ENCODE measurements at places on chromosomes 6 and 20.

DNA sequence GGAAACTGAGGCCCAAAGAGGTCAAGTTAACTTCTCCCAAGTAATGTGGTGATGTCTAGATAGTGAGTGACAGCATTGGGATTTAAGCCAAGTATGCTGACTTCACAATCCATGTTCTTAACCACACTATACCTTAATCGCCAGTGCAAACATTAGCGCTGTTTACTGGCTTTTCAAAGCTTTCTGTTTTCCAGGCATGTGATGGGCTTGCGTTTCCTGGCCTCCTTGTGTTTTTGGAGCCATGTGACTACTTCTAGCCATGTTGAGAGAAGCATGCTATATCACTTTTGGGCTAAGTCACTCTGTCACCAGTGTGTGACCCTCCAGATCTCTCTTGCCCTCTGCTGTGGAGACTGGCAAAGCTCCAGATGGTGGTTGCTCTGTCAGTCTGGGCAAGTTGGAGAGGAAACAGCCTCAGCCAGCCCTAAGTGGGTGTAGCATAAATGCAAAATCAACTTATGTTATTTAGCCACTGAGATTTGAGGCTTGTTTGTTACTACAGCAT, 76.9 kb downstream of the ANKRD6 start:
- no peaks in the 10 kb centered on the region for H3K36me3 ChIP-seq
- no peak overlapping the region for H3K4me3 ChIP-seq
- H3K27ac ChIP-seq, result no peak overlapping the region
- DNase-seq, result no peak
- H3K27me3 ChIP-seq, result peaks cover 7% of the 10 kb centered on the region

- no peak overlapping the region for H3K27ac ChIP-seq
- peaks cover 85% of the 10 kb centered on the region for H3K27me3 ChIP-seq
- H3K4me3 ChIP-seq, result peak overlapping the region; percentile 33
- peaks cover 33% of the 10 kb centered on the region for H3K4me1 ChIP-seq
- DNase-seq, result no peak
Observed at GRCh38 chr6:137496909-137497720, 2.9 kb upstream of the OLIG3 start.

GRCh38 chr6:151325075-151326050, 66.0 kb downstream of the ZBTB2 start:
- peak overlapping the region; percentile 67 for H3K4me3 ChIP-seq
- no peak overlapping the region for H3K27ac ChIP-seq
- H3K36me3 ChIP-seq, result no peaks in the 10 kb centered on the region
- DNase-seq, result no peak
- H3K27me3 ChIP-seq, result peaks cover 30% of the 10 kb centered on the region

GRCh38 chr6:166206510-166207283, 39.0 kb upstream of the TBXT start:
- H3K27ac ChIP-seq, result no peak overlapping the region
- H3K27me3 ChIP-seq, result peaks cover 27% of the 10 kb centered on the region
- H3K36me3 ChIP-seq, result no peaks in the 10 kb centered on the region
- no peaks in the 10 kb centered on the region for H3K4me1 ChIP-seq
- DNase-seq, result no peak

DNA sequence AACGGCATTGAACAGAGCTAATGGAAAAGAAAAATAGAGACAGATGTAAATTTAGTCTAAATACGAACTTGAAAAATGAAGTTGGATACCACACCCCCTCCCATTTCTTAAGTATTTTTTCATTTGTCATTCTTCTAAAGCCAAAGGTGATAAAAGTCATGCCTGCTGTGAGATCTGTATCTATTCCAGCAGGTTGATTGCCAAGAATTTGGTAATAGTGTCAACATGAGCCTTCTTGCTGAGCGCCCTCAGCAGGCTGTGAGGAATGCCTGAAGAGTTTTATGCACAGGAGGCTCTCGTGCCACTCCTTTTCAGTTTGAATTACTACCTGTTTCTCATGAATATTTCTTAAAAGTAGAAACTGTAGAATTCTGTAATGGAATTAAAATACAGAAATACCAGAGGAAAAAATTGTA, 165.4 kb downstream of the QKI start:
- H3K36me3 ChIP-seq, result no peaks in the 10 kb centered on the region
- no peak overlapping the region for H3K4me3 ChIP-seq

- no peak overlapping the region for H3K4me3 ChIP-seq
- H3K36me3 ChIP-seq, result peaks cover 38% of the 10 kb centered on the region
- DNase-seq, result no peak
- no peaks in the 10 kb centered on the region for H3K27me3 ChIP-seq
- H3K27ac ChIP-seq, result no peak overlapping the region
Observed at GRCh38 chr20:7994809-7995208, 24.8 kb downstream of the TMX4 start.

Measured in activated T-helper 2 cell treated with anti-CD3 and anti-CD28 coated beads, Interferon-gamma antibody, Interleukin-2, Interleukin-4, amounts not matched to agents 10 μg/mL and 5 μg/mL and 100 μg/mL, durations not matched to agents 14 hours and 24 hours and 36 hours (primary cell).